A549 treated with dexamethasone at 1 μM for 4 hours (cell line): ENCODE measurements at places on chromosomes 4 and X. TPM values are rescaled to one million over a fixed set of nuclear protein-coding genes. Genes with fewer than 3 reads are reported as not detected.

Gene FABP2
- not detected in 5 replicates for total RNA-seq

Gene EVC2
- 1.3 to 2.3 TPM (median 2.0 TPM) in 5 replicates for total RNA-seq

Gene CCDC149
- total RNA-seq: 1.5 to 2.6 TPM (median 1.6 TPM) in 5 replicates

Gene ABCB7
- total RNA-seq: 15.4 to 17.7 TPM (median 16.0 TPM) in 5 replicates

Gene NUDT10
- 1.1 to 1.7 TPM (median 1.3 TPM) in 5 replicates for total RNA-seq
